ENCODE measurements at places on chromosomes 7 and 10.
A peak's percentile ranks its signal among the peaks of the same experiment; 100 is the strongest.

- no peak for DNase-seq
These were observed 59.5 kb downstream of the TMEM130 start for GRCh38 chr7:98810153-98810802.

DNA sequence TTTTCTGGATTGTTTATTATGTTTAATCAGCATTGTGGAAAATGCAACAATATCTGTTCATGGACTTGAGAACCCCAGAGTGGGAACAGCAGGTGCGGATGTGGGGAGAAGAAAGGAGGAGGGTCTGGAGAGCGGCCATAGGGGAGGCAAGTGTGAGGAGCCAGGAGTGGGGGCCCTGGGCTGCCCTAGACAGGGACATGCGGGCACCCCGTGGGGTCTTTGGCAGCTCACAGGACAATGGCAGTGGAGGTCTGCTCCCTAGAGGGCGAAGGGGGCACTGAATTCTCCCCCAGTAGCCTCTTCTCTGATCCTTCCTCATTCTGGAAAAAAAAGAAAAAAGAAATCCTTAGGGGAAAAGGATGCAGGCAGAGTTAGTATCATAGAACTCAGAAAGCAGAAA is 8.9 kb downstream of the TMEM176B start:
- DNase-seq = no peak

GRCh38 chr7:2936301-2936700 is 92.2 kb upstream of the GNA12 start:
- DNase-seq = no peak

DNA sequence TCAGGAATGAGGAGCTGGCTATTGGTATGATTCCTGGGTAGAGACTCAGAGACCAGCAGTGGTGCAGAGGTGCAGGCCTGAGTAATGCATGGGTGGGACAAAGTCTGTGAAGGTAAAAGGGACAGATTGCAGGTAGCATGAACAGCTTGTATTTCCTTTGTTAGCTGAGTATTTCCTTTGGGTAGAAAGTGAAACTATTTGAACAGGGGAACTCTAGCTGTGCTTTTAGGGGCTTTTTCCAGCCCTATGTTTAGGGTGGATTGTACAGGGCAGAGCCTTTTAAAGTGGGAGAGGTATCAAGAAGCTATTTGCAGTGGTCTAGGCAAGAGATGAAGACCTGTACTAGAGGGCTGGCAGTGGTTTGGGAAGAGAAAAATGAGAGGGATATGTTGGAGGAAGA is 739.9 kb downstream of the REEP3 start:
- DNase-seq = no peak

GRCh38 chr10:89684604-89685003 is 16.8 kb upstream of the KIF20B start:
- DNase-seq = no peak

GRCh38 chr10:61606959-61607907 is 55.5 kb upstream of the CABCOCO1 start:
- no peak for DNase-seq

DNA sequence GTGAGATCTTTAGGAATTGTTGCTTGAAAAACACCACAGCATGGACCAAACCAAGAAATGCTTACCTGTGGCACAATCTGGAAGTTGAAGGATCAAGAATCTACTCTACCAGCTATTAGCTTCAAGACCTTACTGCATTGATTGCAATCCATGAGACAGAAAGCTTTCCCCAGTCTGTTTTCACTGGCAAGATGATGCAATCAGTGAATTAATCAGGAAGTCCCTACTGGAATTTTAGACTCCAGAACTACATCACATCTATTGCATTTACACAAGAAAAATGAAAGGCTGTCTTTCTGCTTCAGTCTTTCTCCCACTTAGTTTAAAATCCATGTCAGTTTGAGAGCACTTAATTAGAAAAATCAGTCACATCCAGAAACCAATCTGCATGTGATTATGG is 191.7 kb downstream of the TFEC start:
- no peak for DNase-seq

GRCh38 chr10:110829721-110830410 is 41.9 kb upstream of the PDCD4 start:
- DNase-seq = no peak

DNA sequence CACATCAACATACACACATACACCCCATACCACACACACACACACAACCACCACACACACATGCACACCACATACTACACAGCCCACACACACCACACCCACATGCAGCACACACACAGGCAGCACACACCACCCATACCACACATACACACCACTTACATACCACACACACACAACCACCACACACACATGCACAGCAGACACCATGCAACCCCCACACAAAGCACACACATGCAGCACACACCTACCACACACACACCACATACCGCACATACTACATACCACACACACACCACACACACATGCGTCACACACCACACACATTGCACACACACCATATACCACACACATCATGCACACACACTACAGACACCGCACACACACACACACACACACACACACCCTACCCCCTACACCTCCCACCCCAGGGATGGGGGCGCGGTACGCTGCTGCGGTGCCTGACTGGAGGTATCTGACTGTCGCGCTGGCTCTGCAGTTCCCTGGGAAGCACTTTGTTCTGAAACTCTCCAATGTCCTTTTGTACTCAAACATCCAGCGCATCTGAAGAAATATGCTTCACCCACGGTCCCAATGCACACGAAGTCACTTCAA is 5.4 kb upstream of the TRPV6 start:
- DNase-seq = no peak

GRCh38 chr10:14185316-14186045 is 145.2 kb downstream of the FRMD4A start:
- DNase-seq = no peak

- DNase-seq = no peak
These were observed 36.2 kb downstream of the SLC35B4 start for GRCh38 chr7:134280508-134280907.

- DNase-seq = no peak
These were observed 6.3 kb downstream of the IQCE start for GRCh38 chr7:2564970-2565540.

GRCh38 chr10:127193125-127193524 is 3.3 kb downstream of the INSYN2A start:
- no peak for DNase-seq

DNA sequence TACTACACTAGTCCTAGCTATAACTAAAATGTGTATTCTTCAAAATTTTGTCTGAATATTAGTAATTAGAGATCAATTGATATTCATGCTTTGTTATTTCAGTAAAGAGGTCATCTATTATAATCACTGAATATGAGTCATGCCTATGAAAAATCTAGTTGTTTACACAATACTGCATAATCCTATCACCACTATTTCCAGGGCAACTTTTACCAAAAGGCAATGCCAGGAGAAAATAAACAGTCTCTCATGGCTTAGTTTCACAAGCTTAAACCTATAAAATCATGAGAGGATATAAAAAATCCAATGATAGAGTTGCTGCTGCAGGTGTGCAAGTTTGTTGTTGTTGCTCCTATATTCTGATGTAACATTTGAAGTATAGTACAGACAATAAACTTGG is 149.9 kb upstream of the COL1A2 start:
- no peak for DNase-seq

DNA sequence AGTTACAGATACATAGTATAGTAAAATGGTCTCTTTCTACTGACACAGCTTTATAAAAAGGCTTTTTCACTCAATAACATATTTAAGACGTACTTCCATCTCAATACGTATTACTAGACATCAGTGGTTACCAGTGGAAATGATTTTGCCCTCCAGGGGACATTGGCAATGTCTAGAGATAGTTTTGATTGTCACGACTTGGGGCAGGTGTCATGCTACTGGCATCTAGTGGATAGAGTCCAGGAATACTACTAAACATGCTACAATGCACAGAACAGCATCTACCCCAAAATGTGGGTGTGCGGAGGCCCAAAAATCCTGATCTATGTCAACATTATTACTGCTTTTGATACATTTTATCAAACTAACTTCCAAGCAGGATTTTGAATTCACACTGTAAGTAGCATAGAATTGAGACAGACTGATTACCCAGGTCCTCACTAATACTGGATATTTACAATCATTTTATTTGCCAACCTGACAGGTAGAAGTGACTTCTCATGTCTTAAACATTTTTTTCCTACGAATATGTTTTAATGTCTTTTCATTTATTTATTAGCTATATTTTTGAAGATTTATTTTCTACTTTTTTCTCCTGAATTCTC is 53.8 kb downstream of the HGF start:
- no peak for DNase-seq

- peak; percentile 48 for DNase-seq
These were observed 403 bp downstream of the CDK6 start for GRCh38 chr7:92835851-92836488.

DNA sequence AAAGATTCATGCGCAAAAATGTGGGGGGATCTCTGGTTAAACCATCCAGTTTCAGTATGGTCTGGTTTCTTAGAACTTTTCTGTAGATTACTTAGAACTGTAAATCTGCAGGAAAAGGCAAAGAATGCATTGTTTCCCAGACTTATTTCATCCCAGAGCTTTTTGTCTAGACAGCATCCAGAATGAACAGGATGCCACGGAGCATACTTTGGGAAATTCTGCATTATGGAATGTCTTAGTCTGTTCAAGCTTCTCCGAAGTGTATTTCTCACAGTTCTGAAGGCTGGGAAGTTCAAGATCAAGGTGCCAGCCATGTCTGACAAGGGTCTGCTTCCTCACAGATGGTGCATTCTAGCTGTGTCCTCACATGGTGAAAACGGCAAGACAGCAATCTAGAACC is 136.3 kb downstream of the INHBA start:
- DNase-seq = no peak

DNA sequence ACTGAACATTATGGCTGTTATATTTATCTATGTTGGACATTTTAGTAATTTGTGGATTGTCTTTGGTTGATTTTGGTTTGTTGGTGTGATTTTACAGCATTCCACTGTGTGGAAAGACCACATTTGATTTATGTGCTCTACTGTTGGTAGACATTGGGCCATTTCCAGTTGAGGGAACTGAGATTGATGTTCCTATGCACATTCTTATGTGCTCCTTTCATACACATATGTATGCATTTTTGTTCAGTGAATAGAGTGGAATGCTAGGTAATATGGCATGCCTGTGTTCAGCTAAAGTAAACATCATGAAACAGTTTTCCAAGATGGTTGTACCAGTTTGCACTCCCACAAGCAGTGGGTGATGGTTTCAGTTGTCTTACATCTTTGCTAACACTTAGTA is 15.1 kb downstream of the CACNB2 start:
- DNase-seq = no peak

DNA sequence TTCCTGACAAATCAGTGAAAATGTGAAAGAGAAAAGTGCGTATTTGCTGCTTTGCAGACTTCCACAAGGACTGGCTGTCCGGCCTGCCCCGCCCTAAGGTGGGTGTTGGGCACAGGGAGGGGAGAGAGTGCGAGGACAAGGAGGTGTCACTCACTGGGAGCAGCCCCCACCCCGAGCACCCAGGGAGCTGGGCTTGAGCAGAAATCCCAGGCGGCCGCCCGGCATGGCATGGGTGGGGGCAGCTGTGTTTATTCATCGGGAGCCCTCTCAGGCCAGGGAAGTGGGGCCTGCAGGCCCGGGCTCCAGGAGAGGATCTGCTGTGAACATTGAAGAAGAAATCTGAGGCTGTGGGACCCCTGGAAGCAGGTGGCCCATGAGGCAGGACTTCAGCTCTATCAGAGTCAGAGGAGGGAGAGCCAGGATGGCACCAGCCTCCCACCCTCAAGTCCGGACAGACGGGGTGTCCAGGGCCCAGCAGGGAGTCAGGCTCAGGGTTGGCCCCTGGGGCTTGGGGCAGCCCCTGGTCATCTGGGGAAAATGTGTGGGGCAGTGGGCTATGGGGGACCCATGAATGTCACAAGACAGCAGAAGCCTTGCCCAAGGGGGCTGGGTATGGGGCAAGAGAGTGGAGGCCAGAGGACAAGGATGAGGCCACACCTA is 164.4 kb upstream of the PPP2R2D start:
- DNase-seq = no peak

DNA sequence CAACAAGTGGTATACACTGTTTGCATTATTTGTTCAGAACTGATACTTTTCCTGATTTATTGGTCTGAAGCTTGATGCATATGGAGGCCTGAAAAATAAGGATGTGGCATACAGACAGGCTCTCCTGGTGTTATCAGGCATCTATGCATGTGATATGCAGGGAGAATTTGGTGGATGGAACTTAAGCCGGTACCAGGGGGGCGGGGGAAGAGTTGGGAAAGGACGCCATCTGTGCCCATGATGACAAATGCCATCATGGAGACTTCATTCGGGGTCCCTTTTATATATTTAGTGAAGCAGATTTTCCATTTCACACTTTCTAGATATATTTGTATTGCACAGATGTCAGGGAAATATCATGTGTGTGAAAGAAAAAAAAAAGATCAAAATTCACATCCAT is 5.4 kb downstream of the HECW1 start:
- no peak for DNase-seq

DNA sequence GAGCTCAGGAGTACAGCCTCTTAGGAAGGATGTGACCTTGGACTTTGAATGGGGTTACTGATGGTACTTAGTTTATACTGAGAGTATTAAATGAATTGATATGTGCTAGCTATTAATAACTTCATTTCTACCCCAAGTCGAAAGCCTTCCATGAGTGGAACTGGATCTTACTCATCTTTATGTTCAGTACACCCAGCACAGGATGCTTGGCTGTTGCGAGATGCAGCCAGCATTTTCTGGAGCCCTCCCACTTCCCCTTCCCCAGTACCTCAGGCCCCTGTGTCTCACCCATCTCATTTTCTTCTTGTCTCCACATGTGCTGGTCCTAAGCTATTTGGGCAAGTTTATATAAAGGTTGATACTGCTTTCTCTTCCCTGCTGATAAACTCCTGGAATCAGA is 7.2 kb downstream of the UPP1 start:
- DNase-seq = no peak

DNA sequence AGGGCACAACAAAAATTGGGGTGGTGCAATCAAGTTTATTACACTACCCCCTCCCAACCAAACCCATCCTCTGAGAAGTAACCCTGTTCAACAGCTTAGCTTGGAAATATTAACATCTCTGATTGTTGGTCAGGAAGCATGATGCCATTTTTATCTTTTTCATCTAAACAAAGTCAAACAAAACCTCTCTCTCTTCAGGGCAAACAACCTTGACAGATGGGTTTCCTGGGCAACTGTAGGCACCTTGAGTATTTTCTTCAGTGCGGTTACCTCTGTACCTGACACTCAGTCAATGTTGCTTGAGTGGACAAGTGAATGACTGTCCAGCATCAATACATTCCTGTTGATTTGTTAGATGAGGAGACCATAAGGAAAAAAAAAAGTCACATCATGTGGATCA is 183.6 kb downstream of the NRP1 start:
- no peak for DNase-seq
